ENCODE measurements at places on chromosomes 16 and 17.

GRCh38 chr17:37300683-37301082 is 75.1 kb upstream of the C17orf78 start:
- no peak for DNase-seq

DNA sequence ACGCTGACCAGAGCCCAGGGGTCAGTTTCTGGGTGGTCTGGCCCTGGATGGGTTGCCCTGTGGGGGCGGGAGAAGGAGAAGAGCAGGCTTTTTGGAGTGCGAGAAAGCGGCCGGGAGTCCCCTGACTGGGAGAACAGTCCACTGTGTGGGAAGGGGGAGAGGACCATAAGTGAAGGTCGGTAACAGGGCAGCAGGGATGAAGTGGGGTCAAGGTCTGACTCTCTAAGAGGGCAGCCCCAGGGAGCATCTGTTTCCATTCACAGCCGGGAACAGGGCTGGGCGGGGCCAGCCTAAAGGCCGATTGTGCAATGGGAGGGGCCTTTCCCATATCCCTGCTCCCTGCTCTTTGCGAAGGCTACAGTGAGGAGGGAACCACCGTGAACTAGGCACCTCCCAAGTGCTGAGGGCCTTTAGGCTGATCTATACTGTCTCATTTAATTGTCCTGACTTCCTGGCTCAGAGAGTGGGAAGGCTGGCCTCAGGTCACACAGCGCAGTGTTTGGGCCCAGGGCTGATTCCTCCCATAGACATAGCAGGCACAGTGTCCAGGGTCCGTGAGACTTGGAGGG is 10.4 kb upstream of the WFDC1 start:
- DNase-seq, result no peak

GRCh38 chr17:72305472-72305871 is 184.7 kb downstream of the SOX9 start:
- no peak for DNase-seq

DNA sequence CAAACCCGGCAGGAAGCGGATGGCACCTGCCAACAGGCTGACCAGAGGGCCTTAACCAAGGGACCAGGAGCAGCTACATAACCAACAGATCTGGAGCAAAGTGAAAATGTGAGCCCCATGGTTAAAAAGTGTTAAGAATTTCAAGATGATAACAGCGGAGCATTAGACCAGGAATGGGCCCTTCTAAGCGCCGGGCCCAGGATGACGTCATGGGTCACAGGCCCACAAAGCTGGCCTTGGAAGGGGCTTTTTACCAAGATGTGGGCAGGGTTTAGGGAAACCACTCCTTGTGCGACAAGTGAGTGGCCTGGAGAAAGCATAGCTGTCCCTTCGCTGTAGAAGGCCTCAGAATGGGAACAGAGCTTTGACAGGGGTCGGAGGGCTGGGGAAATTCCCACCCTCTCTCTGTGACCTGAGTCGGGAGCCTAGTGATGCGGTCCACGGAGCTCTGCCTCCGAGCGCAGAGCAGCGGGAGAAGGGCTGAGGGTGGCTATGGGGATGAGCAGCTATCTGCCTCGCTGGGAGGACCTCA is 84.4 kb upstream of the RPL38 start:
- no peak for DNase-seq

GRCh38 chr16:57614536-57614935 is 13.9 kb upstream of the ADGRG1 start:
- DNase-seq, result peak; percentile 64

DNA sequence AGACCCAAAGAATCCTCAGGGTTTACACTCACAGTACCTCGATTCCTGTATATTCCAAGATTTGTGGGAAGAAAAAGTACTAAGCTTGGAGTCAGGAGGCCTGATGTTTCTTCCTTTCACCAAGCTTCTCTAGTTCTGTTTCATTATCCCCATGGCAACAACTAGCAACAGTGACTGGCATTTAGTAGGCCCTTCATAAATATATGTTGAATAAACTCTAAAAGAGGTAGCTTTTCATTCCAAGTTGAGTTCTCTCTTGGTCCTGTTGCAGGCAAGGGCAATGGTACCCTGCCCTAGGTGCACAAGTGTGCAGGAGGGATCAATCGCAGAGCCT is 527 bp upstream of the UBE2Z start:
- no peak for DNase-seq

DNA sequence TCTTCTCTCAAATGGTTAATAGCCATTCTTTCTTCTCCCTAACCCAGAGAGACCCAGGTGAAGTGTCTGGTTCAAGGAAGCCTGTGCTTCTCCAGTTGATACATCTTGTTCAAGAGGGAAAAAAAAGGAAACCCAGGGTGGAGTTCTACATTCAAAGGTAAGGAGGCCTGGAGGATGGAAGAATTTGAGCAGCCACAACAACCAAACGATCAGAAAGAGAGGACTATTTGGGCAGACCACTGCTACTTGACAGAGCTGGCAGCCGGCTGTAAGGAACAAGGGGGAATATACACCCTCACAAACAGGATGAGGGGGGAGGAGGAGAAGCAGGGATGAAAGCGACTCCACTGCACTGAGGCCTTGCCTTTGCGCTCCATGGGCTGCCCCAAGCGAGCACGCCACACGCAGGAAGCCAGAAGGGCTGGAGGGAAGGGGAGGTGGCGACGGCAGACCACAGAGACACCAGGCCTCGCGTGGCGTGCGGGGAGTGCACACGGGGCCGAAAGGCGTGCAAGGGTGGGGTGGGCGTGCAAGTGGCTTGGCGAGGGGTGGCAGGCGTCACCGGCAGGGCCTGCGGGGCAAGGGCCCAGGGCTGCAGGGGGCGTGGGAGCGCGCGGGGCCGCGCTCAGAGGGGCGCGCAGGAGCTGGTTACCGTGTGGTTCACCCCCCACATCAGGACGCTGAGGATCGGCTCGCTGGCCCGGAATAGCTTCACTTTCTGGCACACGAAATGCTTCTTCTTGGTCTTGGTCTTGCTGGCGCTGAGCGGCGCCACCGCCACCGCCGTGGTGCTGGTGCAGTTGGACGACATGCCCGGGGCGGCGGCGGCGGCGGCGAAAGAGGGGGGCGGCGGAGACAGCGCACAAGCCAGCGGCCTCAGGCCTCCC is 499 bp downstream of the PIP4K2B start:
- DNase-seq, result peak; percentile 62

DNA sequence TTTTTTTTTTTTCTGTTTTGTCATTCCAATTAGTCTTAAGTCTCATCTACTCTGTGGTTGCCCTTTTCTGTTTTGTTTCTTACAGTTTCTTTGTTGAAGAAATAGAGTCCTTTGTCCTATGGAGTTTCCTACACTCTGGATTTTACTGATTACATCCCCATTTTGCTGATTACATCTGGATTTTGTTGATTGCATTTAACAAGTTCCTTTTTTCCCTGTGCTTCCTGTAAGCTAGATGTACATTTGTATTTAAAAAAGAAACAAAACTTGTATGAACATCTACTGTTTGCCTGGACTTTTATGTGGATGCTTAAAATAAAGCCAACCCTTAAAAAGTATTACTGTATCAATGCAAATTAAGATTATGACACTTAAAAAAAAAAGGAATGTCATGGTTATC is 147.6 kb downstream of the CHD9 start:
- no peak for DNase-seq

DNA sequence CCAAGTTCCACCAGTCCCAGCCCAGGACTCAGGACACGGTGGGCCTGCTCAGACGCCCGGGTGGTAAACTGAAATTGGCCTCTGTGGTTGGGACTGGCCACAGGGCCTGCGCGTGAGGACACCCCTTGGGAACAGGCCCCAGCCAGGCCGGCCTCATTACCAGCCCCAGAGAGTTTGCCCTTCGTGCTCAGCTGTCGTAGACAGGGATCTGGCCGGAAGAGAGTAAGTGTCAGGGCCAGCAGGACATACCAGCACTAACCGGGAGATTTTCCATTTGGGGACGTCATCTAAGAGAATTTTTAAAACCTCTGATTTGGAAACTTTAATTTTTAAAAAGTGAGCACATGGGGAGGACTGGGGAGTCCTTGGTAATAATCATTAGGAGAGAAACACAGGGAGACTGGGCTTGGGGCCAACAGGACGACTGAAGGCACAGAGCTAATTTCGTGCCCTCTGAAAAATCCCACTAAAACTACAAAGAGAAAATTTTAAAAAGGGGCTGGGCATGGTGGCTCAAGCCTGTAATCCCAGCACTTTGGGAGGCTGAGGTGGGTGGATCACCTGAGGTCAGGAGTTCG is 2.4 kb upstream of the RBFOX3 start:
- no peak for DNase-seq

- DNase-seq, result no peak
Observed at GRCh38 chr16:18050777-18051176, 285.8 kb downstream of the NPIPA8 start.

DNA sequence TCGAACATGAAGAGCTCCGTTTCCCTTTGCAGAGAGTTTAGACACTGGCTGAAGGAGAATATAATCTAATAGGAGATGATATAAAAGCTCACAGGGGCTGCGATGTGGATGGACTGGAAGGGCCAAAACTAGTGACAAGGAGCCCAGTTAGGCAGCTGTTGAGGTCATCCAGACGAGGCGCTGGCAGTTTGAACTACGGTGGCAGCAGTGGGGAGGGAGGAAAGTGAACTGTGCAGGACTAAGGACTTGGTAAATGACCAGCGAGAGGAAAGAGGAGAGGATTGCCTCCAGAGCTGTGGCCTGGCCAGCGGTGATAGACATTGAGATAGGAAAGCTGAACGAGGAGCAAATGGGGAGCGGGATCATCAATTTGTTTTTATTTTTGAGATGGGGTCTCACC is 14.6 kb upstream of the YWHAE start:
- DNase-seq, result no peak

GRCh38 chr17:82267575-82268379 is 5.7 kb downstream of the CSNK1D start:
- peak; percentile 42 for DNase-seq

DNA sequence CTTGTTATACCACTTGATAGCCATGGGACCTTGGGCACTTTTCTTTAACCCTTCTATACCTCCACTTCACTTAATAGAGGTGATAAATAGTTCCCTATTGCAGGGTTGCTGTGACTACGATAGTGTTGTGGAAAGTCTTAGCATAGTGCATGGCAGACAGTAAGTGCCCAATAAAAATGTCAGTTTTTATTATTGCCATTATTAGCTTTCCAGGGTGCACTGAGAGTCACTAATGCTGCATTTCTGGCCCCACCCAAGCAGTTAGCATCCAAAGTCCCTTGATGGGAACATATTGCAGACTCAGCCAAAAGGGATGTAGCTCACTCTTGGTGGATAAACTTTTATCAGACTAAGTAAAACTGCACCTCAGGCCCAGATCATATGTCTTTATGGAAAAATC is 41.5 kb upstream of the TEKT3 start:
- no peak for DNase-seq

GRCh38 chr16:78639775-78640174 is 540.3 kb downstream of the WWOX start:
- DNase-seq, result peak; percentile 2

DNA sequence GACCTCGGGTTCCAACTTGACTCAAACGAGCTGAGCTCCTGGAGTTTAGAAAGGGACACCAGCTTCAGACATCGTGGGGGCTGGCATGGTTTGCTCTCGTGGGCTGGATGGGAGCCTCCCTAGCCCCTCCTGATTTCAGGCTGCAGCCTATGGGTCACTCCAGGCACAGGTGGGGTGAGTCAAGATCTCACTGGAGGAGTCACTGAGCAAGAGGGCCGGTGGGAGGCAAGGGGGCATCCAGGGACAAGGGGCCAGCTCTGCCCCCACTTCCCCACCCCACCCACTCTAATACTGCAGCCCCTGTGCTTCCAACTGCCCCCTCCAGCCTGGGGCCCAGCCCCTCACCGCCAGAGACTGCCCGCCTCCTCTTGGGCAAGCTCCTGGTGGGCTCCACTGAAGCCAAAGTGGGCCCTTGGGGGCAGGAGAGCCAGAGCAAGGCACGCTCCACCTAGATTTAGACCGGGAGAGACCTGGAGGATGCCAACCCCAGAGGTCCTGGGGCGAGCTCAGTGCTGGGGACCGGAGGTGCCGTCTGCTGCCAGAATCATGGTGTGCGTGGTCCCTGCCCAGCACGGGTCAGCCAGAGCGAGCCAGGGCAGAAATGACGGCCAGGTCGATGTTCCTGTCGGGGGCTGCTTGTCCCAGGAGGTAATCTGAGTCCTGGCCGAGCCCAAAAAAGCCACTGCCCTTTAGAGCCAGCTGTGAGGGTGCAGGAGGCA is 6.4 kb downstream of the SLC16A3 start:
- no peak for DNase-seq
